Activated naive CD4-positive, alpha-beta T cell treated with anti-CD3 and anti-CD28 coated beads for 36 hours (primary cell): ENCODE measurements at places on chromosomes 12 and 14. TPM values are rescaled to one million over a fixed set of nuclear protein-coding genes. Genes with fewer than 3 reads are reported as not detected.

DNA sequence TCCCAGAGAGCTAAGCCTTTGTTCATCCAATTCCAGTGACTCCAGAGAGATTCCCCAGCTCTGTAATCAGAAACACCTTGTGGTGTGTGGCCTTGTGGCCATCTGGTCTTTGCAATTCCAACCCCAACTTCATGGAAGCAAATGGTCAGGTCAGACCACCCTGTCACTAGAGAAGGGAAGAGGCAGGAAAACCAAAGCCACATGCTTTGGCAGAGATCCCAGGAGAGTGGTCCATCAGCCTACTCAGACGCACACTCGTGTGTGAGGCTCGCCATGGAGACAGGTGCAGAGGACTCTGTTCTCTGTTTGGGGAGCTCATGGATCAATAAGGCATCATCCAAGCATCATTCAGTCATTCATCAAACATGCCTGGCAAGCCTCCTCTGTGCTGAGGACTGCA lies 46.2 kb upstream of the TUNAR start:
- DNase-seq: no peak

DNA sequence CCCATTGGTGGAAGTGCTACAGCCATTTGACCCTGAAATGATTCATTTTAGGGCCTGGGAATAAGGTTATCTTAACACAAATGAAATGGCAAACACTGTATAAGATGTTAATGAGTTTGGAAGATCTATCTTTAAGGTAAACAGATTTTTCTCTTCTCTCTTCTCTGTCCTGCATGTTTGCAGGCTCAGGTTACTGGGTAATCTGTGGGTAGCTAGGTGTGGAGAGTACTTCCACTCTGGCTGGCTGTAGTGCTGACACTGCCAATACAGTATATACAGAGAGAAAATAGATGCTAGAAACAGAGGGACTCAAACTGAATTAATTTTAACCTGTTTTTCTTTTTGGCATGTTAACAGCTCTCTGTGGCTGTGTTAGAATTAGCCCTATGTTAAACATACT lies 84.6 kb downstream of the SLC38A6 start:
- DNase-seq: no peak

DNA sequence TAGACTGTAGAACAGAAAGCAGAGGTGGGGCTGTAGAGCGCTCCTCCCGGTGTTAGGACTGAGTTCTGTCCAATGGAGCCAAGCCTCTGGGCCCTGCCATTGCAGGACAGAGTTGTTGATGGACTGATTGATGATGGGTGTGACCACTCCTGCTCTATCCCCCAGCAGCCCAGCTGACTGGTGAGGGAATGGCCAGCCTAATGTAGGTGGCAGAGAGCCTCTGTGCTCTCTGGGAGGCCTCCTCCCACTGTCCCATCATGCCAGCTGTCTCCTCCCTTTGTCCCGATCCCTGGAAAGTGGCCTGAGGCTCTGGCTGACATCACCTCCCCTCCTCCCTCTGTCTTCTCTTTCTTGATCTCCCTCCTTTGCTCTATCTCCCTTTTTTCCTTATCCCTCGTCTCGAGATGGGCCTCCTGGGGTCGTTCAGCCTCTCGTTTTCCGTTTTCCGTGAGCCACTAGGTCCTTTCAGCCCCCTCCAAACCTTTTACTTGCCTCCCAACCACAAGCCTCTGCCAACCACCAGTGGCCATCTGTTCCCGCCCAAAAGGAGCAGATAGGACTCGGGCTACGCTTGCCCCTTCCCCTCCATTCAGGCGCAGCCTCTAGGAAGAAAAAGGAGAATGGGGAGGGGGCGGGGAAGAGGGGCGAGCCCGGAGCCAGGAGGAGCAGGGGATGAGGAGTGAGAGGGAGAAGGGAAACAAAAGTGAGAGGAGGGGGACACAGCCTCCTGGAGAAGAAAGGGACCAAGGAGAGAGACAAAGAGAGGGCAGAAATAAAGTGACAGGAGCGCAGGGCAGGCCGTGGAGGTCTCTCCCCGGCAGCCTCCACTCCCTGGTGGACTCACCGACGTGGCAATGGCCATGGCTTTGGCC lies 572 bp downstream of the EFS start:
- no peak for DNase-seq

- DNase-seq: peak; percentile 89
These were observed 6.6 kb downstream of the CARMIL3 start for GRCh38 chr14:24058260-24058950.

MYBPC1 gene
- not detected for total RNA-seq
